ENCODE measurements at places on chromosomes 12 and 14.

DNA sequence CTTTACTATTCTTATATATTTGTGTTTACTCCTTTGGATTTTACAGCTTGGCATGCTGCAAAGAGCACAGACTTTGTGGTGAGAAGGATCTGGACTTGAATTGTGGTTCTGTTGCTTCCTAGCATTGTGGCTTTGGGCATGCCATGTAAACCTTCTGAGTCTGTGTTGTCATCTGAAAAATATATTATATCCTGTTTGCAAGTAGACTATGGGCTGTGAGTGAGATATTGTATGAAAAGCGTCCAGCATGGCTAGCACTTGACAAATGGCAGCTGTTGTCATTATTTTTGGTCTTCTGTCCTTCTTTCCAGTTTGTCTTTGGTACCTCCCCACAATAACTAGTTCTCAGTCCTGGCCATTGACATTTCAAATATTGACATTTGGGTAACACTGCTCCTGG, 61.8 kb upstream of the DACT1 start:
- no peaks in the 10 kb centered on the region for H3K27me3 ChIP-seq
- H3K4me3 ChIP-seq: no peak overlapping the region
- H3K36me3 ChIP-seq: no peaks in the 10 kb centered on the region
- no peak overlapping the region for H3K27ac ChIP-seq
- no peaks in the 10 kb centered on the region for H3K4me1 ChIP-seq

GRCh38 chr14:54058505-54058904, 101.9 kb upstream of the BMP4 start:
- H3K36me3 ChIP-seq: no peaks in the 10 kb centered on the region
- DNase-seq: no peak
- H3K27me3 ChIP-seq: no peaks in the 10 kb centered on the region
- H3K4me3 ChIP-seq: no peak overlapping the region

DNA sequence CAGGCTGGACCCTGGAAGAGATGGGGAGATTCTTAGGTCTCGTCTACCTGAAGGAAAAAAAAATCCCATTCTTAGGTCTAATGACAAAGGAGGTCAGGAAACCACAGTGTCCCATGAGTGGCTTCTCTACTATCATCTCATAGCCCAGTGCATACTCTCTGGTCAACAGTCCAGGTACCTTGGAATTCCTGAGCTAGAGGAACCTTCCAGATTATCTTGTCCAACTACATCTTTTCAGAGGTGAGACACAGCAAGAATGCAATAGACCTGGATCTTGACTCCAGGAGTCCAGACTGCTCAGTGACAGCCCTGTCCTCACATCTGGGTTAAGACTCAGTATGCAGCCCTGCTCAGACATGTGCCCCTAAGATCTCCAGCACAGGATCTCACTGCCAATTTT, 177.5 kb upstream of the NOS1 start:
- no peak overlapping the region for H3K4me3 ChIP-seq
- no peaks in the 10 kb centered on the region for H3K27me3 ChIP-seq
- no peak overlapping the region for H3K27ac ChIP-seq
- DNase-seq: no peak

DNA sequence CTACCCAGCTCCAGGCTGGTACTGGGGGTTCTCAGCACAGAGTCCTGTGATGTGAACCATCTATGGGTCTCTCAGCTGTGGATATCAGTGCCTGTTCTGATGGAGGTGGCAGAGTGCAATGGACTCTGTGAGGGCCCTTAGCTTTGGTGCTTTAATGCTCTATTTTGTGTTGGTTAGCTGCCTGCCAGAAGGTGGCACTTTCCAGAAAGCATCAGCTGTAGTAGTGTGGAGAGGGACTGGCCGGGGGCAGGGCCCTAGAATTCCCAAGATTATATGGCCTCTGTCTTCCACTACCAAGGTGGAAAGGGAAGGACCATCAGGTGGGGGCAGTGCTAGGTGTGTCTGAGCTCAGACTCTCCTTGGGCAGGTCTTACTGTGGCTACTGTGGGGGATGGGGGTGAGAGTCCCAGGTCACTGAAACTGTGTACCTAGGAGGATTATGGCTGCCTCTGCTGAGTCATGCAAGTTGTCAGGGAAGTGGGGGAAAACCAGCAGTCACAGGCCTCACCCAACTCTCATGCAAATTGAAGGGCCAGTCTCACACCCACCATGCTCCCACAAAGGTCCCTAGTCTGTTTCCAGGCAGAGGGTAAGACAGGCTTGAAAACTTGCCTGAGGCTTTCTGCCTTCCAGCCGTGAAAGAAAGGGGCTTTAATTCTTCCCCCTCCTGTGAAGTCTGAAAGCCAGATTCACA, 878.1 kb downstream of the C12orf50 start:
- no peak overlapping the region for H3K27ac ChIP-seq
- DNase-seq: no peak
- H3K36me3 ChIP-seq: no peaks in the 10 kb centered on the region
- H3K4me1 ChIP-seq: no peaks in the 10 kb centered on the region

DNA sequence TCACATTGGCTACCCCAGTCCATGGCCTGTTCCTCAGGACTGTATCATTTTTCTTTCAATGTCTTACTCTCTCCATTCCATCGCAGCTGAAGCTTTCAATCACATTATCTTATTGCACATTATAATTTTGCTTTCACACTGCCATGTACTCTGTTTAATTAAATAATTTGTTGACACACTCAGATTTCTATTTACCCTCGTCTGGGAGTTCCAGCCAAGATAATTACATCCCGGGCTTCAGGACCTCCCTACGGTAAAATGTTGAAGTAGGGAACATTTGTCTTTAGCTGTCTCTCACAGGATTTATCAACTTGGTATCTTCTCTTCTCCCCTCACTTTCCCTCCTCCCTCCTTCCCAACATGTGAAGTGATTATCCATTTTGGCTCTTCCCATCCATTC, 177.2 kb upstream of the RASSF8 start:
- no peak overlapping the region for H3K4me3 ChIP-seq
- no peaks in the 10 kb centered on the region for H3K4me1 ChIP-seq
- peaks cover 1% of the 10 kb centered on the region for H3K27me3 ChIP-seq
- no peak for DNase-seq
- no peak overlapping the region for H3K27ac ChIP-seq

DNA sequence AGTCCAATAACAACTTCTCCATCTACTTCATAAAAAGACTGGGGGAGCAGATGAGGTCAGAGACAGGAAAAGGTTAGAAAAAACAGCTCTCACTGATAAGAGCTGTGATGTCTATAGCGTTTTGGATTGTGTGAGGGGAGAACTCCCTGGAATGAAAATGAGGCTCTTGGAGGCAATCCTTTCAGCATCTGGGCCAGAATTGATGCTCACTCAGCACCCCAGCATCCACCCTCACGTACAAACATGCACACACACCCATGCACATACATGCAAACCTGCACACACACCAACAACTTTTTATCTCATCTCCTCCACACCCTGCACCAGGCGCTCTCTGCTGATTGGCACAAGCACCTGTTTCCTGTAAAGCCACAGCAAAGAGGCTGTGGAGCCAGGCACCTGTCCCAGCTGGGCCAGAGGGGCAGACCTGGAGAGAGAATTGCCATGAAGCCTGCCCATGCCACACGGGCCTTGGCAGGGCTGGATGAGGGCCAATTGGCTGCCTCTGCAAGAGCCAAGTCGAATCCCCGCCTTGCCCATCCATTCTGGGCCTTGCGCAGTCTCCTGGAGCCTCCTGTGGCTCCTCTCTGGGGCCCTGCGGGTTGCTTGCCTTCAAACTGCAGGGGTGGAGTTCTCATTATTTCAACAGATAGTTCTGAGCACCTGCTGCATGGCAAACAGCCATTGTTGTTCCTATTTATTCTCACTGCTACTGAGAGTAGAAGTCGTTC, 53.1 kb downstream of the SYNE3 start:
- peak; percentile 41 for DNase-seq
- H3K4me1 ChIP-seq: peaks cover 28% of the 10 kb centered on the region
- no peaks in the 10 kb centered on the region for H3K27me3 ChIP-seq
- H3K4me3 ChIP-seq: no peak overlapping the region
- peak overlapping the region; percentile 39 for H3K27ac ChIP-seq
